Lower lobe of right lung (tissue), 2 donors: ENCODE measurements at places on chromosomes 6 and 20.
A peak's percentile ranks its signal among the peaks of the same experiment; 100 is the strongest.

DNA sequence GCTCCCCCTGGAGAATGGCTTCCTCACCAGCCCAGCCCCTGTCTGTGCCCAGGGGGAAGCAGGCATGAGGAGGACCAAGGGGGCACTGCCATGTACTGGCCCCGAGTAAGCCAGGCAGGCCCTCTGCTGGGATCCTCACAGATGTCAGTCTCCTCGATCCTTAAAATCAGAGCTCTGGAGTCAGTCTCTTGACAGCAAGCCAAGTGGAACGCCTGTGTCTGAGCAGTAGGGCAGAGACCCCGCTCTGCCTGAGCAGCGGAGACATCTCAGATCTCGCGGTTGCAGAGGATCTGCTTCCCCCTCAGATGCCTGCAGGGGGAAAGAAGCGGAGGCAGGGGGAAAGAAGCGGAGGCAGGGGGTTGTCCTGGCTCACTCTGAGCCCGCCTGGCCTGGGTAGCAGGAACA, 92.6 kb downstream of the SNX5 start:
- no peak for DNase-seq

DNA sequence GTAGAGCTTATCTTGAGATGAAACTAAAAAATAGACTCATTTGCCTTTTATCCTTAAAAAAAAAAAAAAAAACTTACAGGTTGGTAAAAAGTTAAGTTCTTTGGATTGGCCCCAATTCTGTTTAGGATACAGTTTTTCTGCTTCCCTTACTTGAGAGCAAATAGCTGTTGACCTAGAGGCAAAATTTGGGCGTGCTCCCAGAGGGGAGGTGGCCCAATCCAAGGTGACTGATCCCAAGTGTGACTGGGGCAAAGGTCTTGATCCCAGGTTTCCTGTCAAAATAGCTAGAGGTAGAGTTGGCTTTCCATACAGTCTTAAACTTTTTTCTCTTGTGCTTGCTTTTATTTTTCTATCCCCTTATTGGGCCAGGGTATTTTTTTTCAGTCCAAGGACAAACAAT, 363.8 kb upstream of the AGPAT4 start:
- DNase-seq, result no peak

- no peak for DNase-seq
These were observed 147.4 kb downstream of the ALDH8A1 start for GRCh38 chr6:134802426-134803058.

DNA sequence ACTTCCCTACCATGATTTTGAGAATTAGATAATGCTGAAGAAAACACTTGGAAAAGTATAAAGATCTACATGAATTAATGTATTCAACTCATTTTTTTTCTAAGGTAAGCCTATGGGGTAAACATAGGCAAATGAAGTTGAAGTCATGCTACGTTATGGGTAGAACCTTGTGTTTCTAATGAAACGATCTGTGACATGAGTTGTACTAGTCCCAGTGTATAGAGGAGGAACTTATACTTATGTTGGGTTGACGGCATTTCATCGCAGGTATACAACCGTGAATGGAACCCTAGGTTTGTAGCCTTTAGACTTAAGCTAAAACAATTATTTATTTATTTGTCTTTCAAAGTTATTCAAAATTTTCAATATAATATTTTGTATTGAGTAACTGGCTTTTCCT, 2.6 kb downstream of the SLC35F1 start:
- DNase-seq, result no peak

DNA sequence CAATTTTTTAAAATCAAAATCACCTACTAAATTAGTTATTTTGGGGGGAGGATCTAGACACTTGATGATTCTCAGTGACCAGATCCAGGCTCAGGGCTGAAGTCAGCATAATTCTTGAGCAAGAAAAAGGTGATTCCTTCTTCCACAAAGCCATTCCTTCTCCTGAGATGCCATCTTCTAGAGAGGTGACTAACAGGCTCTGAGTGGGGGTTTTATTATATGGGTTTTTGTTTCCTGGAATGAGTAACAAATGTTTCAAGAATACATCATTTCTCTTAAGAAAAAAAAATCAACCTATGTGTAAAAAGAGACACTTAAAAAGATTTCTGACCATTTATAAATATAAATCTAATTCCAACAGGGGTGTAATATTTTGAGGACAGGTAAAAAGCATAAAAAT, 154.3 kb downstream of the NFATC2 start:
- DNase-seq, result no peak

DNA sequence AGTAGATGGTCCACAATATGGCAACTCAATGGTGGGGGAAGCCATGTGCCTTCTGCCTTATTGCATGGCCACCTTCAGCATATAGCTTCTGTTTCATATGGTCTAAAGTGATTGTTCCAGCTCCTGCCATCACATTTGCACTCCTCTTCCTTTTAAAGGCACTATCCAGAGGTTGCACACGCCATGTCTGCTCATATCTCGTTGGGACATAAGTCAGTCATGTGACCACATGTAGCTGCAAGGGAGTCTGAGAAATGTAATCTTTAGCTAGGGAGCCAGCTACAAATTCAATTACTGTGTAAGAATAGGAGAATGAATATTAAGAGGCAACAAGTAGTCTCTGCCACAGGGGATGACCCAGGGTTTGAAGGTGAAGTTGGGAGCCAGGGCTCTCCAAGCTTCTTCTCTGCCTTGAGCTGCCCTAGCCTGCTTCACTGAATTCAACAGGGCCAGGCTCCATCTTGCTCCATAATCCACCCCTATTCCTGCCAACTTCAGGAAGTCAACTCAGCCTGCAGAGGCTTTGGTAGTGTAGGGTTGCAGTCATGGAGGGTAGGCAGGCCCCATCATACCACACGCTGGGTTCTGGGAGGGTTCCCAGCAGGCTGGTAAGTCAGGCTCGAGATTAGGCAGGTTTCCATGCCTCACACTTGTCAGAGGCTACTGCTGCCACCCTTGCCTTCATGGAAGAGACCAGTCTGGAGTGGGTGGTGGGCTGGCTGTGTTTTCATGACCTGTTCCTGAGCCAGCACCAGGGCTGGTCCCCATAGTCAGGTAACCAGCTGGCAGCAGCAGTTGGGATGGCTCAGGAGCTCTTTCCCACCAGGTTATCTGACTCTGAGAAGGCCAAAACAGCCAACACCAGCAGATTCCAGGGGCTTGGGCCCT, 56.7 kb upstream of the SAYSD1 start:
- DNase-seq, result no peak

DNA sequence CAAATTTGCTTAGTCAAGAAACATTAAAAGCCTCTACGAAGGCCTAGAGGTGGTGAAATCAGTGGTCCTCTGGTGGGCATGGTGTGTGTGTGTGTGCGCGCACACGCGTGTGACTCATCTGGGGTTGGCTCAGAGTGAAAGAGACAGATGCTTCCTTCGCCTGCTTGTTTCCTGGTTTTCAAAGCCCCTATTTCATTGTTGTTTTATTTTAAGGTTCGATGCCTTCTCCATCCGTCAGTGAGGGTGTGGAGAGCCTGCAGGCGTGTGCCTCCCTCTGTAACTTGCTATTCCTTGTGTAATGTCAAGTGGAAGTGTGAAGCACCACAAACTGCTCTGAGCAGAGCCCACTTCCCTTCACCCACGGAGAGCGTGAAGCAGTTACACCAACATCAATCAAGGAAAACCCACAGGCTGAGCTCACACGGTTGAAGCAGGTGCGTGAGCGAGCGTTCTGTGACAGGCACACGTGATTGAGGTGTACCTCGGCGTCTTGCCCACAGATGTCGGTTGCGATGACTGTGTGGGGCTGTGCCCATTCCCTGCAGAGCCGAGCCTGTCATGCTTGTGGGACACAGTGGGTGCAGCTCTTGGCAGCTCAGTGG, 233.9 kb downstream of the PRL start:
- DNase-seq, result peak; percentile 77

DNA sequence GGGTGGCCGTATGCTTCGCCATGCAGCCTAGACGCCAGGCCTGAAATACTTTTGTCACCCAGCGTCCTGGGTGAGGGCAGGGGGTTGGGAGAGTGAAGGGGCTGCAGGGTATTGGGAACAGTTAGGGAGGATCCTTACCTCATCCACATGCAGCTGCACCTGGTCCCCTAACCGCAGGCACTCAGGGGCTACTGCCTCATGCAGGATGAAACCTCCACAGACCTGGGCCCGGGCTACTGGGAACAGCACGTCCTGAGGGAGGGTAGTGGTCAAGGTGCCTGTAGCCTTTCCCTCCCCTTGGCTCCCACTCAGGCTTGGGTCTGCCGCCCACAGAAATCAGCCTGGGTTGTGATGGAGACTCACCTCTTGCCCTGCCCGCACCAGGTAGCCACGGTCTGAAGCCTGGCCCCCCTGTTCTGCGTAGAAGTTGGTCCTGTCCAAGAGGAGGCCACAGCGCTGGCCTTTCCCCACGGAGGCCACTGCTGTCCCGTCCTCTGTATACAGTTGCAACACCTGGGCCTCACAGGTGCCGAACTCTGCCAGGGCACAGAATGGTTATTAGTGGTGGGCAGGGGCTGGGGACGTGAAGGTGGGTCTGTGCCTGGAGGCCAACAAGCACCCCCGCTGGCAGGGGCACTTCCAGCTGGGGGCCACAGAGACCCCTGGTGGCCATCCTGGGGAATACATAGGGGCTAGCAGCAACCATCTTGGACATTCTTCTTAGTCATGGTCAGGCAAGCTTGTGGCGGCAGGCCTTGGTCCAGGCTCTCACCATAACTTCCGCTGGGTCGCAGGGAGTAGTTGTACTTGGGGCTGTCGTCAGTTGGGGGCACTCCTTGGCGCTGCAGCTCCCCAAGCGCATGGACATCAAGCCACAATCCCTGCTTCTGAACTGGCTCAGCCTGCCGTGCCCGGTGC, 8.6 kb downstream of the AARS2 start:
- DNase-seq, result no peak

DNA sequence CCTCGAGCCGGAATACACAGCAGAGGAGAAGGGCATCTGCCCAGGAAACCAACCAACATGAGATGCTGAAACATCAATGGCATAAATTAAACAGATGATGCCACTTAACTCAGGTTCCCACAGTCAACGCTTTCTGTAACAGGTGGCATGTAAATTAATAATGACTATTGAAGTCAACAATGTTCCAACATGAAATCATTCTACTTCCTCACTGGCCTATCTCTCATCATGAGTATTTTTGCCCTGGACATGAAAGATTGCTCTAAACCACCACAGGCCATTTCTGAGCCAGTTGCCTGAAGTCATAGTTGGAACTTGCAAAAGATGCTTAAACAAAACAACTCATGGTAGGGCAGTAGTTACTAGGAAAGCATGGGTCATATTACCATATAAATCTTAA, 397.9 kb upstream of the JARID2 start:
- no peak for DNase-seq

DNA sequence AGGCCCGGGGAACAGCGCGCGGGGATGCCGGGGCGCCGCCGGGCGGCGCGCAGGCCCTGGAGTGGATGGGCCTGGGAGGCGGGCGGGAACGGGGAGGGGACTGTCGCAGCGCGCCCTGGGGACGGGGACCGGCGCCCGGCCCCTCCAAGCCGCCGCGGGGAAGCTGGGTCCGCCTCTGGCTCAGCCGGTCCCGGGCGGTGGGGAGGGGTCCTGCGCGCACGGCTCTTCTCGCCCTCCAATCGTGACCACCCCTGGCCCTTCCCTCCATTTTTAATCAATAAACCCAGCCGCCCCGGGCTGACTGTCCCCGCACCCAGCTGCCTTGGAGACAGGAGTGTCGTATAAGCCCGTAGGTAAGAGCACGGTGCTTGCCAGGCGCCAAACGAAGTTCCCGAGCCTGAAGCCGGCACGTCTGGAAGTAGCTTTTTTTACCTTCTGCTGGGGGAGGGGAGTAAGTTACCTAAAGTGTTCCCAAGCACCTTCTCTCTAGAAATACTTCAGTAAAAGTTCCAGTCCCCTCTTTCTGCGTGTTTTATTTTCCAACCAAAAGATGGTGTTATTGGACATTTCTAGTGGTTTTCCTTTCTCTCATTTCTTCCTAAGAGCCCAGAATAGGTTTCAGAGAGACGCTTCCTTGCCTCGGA, 780 bp upstream of the TAF4 start:
- peak; percentile 73 for DNase-seq

DNA sequence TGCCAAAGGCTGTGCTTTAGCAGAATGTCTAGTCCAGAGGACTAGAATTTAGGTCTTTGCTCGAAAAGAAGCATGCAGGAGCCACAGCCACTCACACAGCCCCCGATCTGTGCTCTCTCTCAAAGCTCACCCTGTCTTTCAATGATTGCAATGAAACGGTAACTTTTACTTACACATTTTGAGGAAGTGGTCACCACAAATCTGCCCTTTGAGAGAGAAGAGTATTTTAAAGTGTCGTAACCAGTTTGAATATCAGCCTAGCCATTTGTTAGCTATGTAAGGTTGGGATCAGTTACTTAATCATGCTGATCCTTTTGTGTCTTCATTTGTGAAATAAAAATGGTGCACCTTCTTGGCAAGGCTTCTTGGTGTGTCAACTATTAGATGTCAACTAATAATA, 209.0 kb downstream of the TFAP2A start:
- no peak for DNase-seq
